Progenitor cell of endocrine pancreas (in vitro differentiated cells): ENCODE measurements at places on chromosomes 4 and X. TPM values are rescaled to one million over a fixed set of nuclear protein-coding genes. Genes with fewer than 3 reads are reported as not detected.

DNA sequence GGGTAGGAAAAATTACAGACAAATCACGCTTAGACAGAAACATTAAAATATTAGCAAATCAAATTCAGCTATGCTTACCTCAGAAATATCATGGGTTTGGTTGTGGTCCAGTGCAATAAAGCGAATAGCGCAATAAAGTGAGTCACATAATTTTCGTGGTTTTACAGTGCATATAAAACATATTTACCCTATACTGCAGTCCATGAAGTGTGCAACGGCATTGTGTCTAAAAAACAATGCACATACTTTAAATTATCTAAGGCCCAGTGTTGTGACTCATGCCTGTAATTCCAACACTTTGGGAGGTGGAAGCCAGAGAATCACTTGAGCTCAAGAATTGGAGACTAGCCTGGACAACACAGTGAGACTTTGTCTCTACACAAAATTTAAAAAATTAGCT, 195.7 kb upstream of the IL1RAPL1 start:
- DNase-seq: no peak

- no peak for DNase-seq
Observed at GRCh38 chr4:48078862-48079655, 55.0 kb downstream of the TXK start.

DNA sequence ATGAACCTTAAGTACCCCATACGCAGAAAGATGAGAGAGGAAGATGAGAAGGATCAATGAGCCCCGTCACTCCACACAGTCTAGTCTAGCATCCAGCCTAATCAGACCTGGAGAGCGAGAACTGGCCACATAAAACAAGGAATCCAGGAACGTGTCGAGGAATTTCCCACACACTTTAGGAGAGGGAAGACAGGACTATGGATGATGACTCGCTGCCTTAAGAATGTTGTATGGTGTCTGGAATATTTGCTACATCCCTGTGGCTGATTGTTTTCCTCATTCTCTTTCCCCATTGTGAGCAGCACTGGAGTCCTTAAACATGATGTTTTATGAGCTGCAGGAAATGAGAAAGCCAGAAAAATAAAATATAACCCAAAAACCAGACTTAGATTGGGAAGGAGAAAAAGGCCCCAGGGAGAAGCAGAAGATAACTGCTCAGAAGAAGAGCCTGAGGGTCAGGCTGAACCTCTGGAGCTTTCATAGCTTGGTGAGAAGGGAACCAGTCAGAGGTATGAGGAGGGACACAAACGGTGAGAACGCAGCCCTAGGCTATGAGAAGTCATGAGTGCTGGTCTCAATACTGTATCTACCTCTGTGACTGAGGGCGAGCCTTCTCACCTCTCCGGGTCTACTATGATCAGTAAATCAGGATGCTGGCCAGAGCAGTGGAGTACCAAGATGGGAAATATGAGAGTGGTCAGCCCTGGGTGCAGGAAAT, 139.5 kb upstream of the NOCT start:
- DNase-seq: no peak

DNA sequence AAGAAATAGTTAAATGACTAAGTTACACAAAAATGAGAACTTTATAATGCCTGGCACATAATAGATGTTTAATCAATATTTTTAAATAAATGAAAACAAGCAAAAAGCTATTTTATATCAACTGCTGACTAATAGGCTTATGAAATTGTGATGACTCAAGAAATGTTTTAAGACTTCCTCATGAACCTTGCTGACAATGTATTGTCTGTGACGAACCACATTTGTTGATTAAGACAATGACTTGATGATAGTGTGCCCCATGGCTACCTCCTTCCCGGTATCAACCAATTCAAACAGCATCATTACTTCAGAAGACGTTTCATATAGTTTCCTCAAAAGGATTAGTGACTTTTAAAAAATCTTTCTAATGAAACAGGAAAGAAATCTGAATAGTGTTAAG, 7.9 kb downstream of the CXCL6 start:
- DNase-seq: no peak

Gene GPR50
- total RNA-seq: 0.29 and 0.64 TPM in 2 replicates
